Skin of body (tissue), 3 donors: ENCODE measurements at places on chromosomes 7 and 10. TPM values are rescaled to one million over a fixed set of nuclear protein-coding genes. Genes with fewer than 3 reads are reported as not detected.

GRCh38 chr7:36223851-36224250 is 70.8 kb downstream of the EEPD1 start:
- no peak for DNase-seq

DNA sequence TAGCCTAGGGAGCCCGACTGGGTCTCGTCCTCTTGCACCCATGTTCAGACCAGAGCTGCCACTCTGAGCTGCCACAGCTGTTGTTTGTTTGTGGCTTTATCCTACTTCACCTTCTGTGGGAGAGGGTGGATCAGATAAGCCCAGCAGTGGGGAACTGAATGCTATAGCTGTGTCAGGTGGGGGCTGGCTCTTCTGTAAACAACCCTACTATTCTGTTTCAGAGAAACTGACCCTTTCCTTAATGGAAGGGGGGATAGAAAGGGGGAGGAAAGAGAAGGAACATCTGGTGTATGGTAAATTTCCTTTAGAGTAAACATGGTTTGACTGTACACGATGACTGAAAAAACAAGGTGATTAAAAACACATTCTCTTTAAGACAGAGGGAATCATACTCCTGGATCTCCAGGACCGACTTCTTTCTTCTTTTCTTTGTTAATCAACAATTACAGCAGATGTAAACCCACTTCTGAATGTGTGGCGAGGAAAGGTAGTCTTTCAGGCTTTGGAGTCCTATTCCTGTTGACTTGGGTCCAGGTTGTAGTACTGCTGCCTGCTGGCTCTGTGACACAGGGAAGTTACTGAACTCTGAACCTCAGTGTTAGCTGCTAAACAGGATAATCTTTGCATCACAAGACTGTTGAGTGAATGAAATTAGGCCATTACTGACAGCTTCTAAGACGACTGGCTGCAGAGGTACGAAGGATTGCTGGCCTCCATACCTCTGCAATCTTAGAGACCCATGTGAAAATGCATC is 6.0 kb downstream of the PRXL2A start:
- DNase-seq = no peak

DNA sequence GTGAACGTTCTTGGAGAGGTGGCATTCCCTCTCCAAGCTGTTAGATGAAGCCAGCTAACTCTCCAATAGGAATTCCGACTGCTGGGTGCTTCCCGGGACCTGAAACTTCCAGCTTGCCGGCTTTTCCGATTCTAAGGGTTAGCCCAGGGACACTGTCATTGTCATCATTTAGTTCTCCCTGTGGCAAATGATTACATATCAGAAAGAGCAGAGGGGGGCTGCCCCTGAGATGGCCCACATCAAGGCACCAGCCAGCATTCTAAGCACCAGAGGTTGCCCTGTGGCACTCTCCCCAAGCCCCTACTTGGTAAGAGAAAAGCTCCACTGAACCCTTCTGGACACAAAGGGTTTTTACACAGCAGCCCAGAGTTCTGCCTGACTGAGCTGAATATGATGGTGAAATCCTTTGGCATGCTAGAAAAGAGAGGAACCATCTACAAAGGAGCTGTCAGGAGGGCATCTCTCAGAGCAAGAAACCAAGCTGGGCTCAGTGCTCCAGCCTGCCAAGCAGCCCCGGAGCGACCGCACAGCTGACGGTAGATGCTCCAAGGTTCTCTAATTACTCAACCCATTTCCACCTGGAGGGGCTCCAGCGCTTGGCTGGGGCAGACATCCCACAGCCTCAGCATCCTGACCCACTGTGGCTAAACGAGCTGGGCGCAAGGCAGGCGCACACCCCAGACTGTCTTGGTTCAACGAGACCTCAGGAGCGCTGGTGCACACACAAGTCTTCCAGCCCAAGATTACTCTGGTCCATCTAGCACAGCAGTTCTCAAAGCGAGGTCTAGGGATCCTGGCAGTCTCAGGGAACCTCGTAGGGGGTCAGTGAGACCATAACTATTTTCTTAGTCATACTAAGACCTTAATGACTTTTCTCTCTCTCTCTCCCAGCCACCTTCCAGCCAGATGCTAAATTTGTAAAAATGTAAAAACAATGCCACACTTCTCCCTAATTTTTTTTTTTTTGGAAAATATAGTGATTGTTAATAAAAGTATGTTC is 160.5 kb downstream of the GFRA1 start:
- no peak for DNase-seq

GRCh38 chr10:85280014-85280413 is 951.6 kb downstream of the CCSER2 start:
- DNase-seq = no peak

The ZNF425 gene
- 2.4 TPM for total RNA-seq

GRCh38 chr7:98278936-98279335 is 2.5 kb upstream of the BRI3 start:
- no peak for DNase-seq

- peak; percentile 44 for DNase-seq
Observed at GRCh38 chr10:59079386-59080226, 96.8 kb upstream of the PHYHIPL start.

The H2BK1 gene
- not detected for total RNA-seq

DNA sequence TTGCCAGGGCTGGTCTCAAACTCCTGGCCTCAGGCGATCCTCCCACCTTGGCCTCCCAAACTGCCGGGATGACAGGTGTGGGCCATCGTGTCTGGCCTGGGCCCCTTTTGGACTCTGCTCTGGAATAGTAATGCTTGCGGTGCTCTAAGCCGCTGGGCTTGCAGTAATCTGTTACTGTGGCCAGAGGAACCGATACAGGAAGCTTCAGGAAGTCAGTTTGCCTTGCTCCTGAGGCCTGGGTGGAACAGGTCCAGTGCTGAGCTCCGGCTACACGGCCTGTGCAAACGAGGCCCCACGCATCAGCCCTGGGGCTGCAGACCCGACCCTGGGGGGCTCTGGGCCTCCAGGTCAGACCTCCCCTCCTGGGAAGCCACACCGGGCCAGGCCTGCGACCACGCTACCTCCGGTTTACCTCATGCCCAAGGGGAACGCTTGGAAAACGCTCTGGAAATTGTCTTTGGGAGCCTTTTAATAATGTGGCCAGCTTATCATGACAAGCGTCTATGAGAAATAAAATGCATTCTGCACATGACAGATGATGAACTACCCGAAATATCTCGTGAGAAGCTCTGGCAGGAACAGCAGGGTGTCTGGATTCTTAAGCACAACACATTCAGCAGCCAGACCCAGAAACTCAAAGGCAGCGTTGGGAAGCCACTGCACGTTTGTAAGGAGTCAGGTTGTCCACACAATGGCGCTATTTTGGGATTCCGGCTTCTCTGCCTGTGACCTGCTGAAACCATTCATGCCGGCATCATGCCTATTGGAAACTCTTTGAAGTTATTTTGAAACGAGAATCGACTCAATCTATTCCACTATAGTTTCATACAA is 10.1 kb upstream of the ADAP1 start:
- peak; percentile 82 for DNase-seq

DNA sequence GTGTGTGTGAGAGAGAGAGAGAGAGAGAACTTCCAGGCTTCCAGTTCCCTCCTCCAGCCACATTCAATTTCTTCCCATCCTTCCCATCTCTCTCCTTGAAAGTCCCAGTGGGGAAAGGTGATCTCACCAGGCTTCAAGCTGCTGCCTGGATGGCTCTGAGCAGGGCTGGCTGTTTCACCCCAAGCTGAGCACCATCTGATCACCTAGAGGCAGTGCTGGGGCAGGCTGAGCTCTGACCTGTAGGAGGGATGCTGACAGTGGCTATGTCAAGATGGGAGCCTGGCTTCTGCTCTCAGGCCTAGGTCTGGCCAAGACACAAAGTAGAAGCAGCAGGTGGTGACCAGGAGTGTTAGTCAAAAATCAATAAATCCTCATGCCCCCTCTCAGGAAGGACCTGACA is 370.8 kb downstream of the PLXNA4 start:
- DNase-seq = no peak

The HOXA10 gene
- 2.8 TPM for total RNA-seq

The FGL2 gene
- total RNA-seq = 29.5 TPM

The SH2D4B gene
- total RNA-seq = 0.20 TPM

The SRGN gene
- 153 TPM for total RNA-seq

DNA sequence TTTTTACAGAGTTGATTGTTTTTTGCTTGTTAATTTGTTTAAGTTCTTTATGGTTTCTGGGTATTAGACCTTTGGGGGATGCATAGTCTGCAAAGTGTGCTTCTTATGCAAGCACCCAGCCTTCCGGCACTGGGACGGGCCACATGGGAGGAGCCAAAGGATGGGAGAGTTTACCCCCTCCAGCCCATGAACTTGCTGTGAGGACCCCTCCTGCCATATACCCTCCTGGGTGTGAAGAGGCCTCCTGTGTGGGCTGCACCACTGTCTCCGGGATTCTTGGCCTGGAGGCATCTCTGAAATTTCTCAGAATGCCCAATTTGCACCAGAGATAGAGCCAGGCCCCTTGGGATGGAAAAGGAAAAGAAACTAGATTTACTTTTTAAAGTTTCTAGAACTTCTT is 150.7 kb downstream of the MGMT start:
- DNase-seq = no peak

GRCh38 chr10:98168766-98169165 is 34.3 kb downstream of the R3HCC1L start:
- no peak for DNase-seq

DNA sequence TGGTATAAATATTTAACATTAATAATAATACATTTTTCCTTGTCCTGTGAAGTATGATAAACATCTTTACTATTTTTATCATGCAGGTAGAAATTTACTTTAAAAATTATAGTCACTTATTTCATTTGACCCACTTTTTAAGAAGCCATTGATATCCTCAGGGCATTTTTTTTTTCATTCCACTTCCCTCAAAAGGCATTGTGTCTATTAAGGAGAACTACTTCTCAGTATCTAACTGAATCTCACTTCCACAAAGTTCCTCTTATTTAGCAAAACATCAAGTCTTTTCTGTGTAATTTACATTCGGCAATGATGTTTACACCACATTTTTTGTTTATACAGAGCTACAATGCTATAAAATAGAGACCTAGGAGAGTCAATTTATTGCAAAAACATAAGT is 388.2 kb upstream of the AKR1E2 start:
- no peak for DNase-seq

The CYP3A4 gene
- 2.6 TPM for total RNA-seq

The ZPBP gene
- total RNA-seq = not detected

DNA sequence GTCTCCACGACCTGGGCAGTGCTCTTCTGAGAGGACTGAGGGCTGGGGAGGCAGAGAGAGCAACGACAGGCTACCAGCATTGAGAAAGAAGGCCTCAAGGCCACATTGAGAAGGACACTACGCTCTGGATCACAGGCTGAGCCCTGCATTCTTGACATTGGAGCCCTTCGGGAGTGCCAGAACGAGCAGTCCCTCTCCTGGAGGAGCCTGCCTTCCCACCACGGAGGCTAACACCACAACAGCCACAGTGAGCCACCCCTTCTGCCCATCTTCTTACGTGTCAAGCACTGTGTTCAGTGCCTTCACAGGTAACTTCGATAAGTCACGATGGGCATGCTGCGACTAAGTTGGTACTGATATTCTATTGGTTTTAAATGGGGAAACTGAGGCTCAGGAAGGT is 267.8 kb downstream of the RPS24 start:
- no peak for DNase-seq

- DNase-seq = no peak
Observed at GRCh38 chr10:88174391-88174790, 311.0 kb downstream of the PTEN start.

The BLVRA gene
- 19.0 TPM for total RNA-seq

GRCh38 chr7:101118856-101119255 is 8.0 kb upstream of the SERPINE1 start:
- no peak for DNase-seq

GRCh38 chr10:118953598-118954393 is 75.7 kb upstream of the NANOS1 start:
- peak; percentile 52 for DNase-seq

GRCh38 chr7:27220440-27220955 is 20.6 kb upstream of the HOXA13 start:
- DNase-seq = no peak

The CNPY1 gene
- 0.10 TPM for total RNA-seq
